ENCODE measurements at places on chromosomes 2 and 18.

DNA sequence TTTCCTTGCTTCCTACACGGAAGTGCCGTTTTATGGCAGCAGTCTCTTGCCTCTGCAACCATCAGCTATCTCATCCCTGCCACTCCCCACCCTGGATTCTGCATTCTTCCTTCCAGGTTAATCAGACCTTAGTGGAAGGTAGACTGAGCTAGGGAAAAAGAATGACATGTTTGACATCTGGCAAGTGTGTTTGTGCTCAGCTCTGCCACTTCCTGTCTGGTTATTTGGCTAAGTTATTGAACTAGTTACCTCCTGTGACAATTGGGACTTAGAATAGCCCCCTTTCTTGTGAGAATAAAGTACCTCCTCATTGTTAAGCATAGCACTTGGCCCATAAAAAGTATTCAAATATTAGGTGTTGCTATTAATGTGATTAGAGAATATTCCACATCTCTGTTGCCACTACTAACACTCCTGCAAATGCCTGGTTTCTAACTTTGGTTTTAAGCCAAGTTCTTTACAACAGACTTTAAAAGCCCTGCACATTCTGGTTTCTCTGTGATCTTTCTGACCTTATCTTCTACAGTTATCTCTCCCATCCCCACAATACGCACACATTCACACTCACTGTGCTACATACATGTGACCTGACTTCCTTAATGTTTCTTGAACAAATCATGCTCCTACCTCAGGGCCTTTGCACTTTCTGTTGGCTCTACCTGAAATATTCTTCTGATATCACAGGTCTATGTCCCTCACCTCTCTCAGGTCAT lies 10.8 kb upstream of the MAPRE2 start:
- no peak for DNase-seq

- DNase-seq, result no peak
These were observed 78.1 kb upstream of the YWHAQ start for GRCh38 chr2:9708683-9709538.

DNA sequence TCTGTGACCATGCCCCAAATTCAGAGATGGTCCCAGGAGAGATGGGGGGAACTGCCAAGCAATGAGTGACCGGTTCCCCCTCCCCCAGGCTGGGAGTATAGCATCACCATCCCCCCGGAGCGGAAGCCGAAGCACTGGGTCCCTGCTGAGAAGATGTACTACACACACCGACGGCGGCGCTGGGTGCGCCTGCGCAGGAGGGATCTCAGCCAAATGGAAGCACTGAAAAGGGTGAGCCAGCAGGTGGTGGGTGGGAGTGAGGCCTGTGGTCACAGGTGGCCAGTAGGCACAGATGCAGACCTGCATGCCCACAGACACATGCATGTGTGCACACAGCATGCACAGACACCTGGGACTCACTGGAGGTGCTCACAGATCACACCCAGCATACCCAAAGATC lies 117.2 kb downstream of the DYSF start:
- DNase-seq, result no peak

- no peak for DNase-seq
These were observed 134.7 kb upstream of the SMIM21 start for GRCh38 chr18:75562216-75562615.

DNA sequence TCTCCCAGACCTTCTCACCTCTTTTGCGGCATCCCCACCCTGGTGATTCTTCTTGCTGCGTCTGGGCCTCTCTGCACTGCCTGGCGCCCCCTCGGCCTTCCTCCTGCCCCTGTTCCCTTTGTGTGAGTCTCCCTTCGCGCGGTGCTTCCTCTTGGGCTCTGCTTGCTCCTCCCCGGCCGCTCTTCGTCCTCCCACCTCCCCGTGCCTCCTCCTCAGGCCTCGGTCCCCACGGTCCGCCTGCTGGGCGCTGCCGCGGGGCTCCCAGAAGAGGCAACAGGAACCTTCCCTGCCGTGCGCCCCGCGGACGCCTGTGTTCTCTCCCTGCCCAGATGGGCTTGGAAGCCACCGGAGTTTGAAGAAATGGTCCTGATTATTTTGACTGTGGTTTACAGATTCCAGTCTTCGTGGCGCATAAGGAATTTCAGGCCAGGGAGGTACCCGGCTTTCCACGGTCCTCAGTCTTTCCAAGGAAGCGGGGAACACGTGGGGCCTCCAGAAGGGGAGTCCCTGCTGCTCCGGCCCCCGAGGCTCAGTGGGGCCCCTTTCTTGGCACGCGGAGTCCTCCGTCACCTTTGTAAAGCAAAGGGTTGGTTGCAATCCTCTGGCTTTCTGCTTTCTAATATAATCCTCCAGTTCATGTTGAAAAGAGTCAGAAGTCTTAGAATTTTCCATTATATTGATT lies 13.1 kb downstream of the RNU2-63P start:
- DNase-seq, result no peak

- DNase-seq, result no peak
These were observed 145.6 kb downstream of the HDAC4 start for GRCh38 chr2:239255218-239255617.

GRCh38 chr2:174492963-174493431 lies 6.2 kb upstream of the GPR155 start:
- DNase-seq, result peak; percentile 58

DNA sequence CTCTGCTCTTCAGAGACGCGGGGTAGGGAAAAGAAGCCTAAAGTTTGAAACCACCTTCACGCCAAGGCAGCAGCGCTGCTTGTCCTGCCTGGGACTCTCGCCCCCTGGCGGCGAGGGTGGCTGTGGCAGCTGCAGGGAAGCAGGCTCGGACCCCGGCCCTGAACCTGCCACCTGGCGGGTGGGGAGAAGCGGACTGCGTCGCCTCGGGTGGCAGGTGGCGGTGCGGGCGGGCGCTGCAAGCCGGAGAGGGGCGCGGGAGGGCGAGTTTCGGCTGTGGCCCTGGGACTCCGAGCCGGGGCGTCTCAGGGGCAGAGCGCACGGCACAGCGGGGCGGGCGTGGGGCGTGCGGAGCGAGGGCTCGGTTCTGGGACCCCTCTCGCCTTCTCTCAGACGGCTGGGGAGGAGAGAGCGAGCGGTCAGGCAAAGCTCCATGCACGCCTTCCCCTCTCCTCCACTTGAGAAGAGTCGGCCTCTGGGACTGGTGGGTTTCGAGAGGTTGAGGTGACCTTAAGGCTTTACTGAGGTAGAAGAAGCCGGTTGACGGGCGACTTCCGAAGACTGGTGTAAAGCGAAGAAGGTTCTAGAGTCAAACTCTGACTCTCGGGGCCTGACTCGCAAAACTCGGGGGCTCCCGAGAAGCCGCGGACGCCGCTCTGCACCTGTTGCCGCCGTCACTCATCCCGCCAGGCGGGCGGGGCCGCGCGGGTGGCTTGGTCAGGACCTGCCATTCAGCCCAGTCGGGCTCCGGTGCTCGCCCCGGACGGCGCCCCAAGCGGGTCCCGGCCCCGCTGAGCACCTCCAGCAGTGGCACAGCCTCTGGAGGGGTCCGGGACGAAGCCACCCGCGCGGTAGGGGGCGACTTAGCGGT lies 1.1 kb upstream of the BOLL start:
- DNase-seq, result no peak

DNA sequence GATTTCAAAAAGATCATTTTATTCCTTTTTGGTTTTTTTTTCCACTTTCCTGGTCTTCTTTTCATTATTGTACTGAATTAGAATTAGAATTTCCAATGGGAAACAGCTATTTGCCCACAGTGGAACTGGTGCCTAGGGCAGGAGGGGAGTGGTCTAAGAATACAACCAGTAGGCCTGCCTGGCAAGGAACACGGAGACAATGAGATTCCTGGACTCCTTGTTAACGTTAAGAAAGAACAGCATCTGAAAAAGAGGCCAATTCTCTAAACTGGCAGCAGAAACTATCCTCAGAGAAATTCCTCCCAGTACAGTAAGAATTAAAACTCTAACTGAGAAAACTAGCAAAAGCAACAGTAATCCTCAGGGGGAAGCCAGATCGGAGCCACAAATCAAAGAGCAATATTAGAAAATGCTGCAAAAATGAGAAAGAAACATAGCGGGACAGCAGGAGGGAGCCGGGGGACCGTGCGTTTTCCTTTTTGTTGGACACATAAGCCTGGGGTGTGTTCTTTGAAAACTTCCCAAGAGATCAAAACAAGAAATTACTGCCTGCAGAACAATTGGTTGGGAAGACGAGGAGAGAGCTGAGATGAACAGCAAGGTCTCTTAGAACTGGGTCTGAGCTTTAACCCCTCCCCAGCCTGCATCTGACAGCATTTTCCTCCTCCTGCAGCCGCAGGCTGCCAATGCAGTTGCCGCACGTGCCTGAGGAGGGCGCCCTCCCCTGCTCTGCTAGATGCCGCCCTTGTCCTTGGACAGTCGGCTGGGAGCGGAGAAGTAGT lies 776.0 kb downstream of the TSN start:
- no peak for DNase-seq

GRCh38 chr2:131029812-131030211 lies 63.4 kb downstream of the FAM168B start:
- DNase-seq, result no peak

DNA sequence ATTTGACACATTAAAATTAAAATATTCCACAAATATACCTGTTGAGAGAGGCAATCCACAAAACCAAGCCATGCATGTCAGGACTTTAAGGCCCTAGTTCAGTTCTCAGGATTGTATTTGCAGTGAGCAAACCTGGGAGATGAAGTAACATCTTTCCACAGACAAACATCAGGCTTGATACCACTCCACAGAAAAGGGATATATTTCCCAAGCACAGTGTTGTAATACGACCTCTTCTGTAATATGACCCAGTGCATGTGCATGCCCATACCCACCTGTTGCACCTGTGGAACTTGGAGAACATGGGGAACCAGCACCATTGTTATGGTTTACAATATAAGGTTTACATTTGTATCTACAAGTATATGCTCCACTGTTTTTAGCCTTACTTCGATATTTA lies 184.0 kb downstream of the PDE11A start:
- DNase-seq, result no peak

DNA sequence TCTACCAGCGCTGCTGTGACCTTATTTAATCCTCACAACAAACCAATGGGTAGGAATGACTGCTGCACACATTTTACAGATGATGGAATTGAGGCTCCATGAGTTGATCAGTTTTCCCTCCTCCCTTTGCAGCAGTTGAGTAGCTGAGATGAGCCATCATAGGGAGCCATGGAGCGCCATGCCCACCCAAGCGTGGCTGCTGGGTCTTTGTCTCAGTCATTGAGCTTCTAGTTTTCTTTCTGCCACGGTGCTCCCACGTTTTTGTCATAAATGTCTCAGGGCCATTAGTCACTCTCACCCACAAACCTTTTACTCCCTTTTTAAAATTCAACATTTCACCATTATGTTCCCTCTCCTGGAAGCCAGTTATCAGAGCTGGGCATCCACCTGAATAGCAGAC lies 45.8 kb downstream of the TMEM17 start:
- DNase-seq, result no peak

DNA sequence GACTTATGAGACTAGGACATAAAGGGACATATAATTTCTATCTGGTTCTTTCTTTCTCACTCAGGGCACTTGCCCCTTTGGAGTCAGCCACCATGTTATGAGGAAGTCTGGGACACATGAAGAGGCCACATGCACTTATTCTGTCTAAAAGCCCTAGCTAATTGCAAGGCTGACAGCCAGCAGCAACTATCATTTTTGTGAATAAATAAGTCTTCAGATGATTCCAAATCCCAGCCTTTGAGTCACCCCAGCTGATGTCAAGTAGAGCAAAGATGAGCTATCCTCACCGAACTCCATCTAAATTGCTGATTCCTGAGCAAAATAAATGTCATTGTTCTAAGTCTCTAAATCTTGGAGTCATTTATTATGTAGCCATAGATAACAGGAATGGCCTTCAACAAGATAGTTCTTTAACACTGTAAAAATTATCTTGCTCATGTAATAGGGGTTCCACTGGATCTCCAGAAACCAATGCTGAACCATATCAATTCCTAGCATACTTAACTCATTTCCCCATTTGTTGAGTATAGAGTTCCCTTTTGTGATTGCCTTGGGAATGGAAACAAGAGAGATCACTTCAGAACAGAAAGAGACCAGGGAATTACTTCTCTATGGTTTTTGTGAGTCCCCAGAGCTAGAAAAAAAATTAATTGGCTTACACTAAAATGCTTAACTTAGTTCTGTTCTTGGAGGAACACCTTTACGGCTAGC lies 50.6 kb upstream of the FN1 start:
- no peak for DNase-seq
